ENCODE measurements at places on chromosomes 2 and 18.
A peak's percentile ranks its signal among the peaks of the same experiment; 100 is the strongest.

GRCh38 chr2:156445296-156446220 lies 9.4 kb downstream of the GPD2 start:
- DNase-seq, result no peak

DNA sequence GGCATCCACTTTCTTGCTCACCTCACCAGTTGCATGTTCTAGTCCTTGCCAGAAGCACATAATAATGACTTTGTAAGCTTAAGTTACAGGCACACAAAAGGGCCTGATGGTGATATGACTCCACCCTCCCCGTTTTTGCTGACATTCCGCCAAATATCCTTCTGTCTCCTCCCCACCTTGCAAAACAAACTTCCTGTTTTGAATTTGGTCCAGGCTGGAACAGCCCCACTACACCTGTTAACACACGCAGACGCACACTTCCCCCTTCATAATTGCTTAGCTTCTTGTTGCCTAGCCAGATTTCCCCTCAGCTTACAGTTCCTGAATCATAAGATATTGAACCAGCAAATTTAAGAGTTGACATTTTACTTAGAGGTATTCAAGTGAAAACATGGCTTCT lies at the start of gene MGAT5:
TSS of gene MGAT5 (plus strand) at position 269 of the 400 bp plus-strand sequence. CDS start 332 bp downstream, outside the sequence.
- no peak for DNase-seq

GRCh38 chr18:54762386-54762785 lies 65.9 kb upstream of the RAB27B start:
- no peak for DNase-seq

DNA sequence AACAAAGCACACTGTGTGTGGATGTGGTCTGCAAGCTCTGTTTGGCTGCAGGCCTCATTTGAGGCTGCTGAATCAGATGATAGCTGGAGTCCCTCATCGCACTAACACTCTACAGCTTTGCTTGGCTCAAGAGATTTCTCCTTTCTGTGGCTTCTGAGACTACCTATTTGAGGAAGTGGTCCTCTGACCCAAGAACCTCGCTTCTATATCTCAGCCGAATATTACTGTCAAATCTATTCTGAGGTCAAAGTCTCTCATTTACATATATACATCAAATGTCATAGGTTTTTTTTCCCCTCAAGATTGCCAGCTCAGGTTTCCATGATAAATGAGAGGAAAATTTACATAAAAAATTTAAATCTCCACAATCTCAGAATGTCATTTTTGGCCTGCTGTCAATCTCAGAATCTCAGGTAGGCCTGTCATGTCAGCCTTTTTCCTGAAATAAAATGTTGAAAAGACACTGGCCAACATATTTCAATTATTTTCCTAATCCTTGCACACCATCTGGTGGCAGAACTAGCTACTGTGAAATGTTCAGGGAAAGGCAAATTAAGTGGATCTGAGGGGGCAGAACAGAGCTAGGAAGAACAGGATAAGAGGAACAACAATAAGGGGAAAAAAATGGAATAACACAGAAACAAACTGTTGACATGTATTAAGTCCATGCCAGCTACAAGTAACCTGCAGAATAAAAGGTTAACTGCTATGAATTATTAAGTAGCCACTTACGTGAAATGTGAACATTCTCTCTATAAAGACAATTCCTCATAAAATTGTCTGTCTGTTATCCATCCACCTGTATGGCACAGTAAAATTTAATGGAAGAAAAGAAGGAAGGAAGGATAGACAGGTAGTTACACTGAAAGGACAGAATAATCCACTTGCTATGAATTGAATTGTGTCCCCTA lies 39.3 kb downstream of the AP1S3 start:
- DNase-seq, result peak; percentile 50

- DNase-seq, result peak; percentile 24
Measured at GRCh38 chr2:54977149-54977548, 73.1 kb downstream of the RTN4 start.

GRCh38 chr2:226760412-226761194 lies 39.0 kb downstream of the IRS1 start:
- DNase-seq, result no peak

GRCh38 chr2:120256651-120257000 lies 4.0 kb downstream of the RALB start:
- no peak for DNase-seq

GRCh38 chr2:240392084-240392947 lies 43.1 kb upstream of the GPC1 start:
- DNase-seq, result no peak

- DNase-seq, result no peak
Measured at GRCh38 chr2:8436585-8436984, 245.3 kb upstream of the ID2 start.

DNA sequence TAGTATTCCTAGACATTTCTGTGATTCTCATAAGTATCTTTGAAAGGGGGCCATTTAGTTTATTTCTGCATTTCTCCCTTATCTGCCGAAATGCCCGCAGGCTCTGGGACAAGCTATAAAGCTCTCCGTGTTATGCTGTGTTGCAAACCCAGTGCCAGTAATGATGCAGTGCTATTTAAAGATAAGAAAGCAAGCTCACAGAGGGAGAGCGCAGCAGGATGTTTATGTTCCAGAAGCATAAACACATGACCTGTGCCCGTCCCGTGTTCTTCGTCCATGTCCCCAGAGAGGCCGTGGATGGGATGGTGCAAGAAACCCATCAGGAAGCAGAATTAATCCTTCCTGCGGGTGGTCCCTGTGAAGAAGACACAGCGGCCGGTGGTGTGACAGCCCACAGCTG lies 99.4 kb downstream of the NEDD4L start:
- DNase-seq, result no peak

- DNase-seq, result no peak
Measured at GRCh38 chr18:36303211-36303844, 5.8 kb downstream of the FHOD3 start.

DNA sequence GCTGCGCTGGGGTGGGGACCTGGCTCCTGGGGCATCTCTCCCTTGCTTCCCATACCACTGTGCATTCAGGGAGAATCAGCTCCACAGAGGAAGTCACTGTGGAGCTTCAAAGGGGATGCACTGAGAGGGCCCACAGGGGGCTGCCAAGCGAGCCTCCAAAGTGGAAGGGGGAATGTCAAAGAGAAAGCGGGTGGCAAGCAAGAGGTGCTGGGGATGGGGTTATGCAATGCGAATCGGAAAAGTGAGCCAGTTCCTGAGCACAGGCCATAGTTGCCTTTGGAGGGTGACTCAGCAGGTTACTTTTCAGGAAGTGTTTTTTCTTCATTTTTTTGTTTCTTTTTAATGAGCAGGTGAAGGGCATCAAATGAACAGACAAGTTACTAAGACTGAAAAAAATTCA lies 17.6 kb downstream of the PMAIP1 start:
- DNase-seq, result no peak

GRCh38 chr18:43054815-43055519 lies 60.5 kb downstream of the RIT2 start:
- DNase-seq, result no peak

- no peak for DNase-seq
Measured at GRCh38 chr2:220674033-220674432, 898.1 kb downstream of the EPHA4 start.

GRCh38 chr2:169232551-169233154 lies 129.7 kb downstream of the LRP2 start:
- DNase-seq, result no peak

DNA sequence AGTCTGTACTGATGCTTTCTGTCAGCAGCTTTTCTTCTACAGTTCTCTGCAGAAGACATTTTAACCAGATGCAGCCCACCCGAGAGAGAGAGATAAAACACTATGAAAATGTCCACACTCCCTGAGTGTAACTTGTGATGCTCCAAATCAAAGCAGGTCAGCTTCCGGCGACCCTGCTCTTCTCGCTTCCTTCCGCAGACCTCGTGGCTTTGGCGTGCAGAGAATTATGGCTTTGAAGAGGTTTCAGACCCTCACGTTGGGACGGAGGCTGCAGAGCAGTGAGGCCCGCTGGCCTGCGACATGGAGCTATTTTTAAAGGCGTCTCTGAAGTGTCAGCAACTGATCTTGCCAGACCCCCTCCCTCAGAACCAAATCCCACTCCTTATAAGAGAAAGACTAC lies 41.8 kb downstream of the TMEM163 start:
- no peak for DNase-seq

GRCh38 chr18:2683055-2683454 lies 27.5 kb downstream of the SMCHD1 start:
- no peak for DNase-seq

DNA sequence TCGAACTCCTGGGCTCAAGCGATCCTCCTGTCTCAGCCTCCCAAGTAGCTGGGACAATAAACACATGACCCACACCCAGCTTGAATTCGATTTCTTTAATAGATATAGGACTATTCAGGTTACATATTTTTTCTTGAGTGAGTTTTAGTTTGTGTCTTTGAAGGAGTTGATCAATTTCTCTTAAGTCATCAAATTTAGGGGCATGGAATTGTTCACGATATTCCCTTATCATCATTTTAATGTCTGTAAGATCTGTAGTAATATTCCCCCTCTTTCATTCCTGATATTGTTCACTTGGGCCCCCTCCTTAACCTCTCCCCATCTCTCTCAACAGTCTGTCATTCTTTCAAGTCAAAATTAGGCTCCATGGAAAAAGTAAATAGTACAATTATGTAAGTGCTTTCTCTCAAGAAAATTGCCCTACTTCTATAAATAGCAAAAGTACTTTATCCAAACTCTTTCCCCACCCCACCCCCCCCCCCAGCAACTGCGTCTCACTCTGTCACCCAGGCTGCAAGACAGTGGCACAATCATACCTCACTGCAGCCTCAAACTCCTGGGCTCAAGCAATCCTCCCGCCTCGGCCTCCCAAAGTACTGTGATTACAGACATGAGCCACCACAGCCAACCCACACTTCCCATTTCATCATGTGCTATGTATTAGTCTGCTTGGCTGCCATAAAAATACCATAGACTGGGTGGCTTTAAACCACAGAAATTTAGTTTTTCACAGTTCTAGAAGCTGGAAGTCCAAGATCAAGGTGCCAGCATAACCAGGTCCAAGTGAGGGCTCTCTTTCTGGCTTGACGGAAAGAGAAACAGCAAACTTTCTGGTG lies 20.1 kb downstream of the WDR33 start:
- DNase-seq, result no peak

DNA sequence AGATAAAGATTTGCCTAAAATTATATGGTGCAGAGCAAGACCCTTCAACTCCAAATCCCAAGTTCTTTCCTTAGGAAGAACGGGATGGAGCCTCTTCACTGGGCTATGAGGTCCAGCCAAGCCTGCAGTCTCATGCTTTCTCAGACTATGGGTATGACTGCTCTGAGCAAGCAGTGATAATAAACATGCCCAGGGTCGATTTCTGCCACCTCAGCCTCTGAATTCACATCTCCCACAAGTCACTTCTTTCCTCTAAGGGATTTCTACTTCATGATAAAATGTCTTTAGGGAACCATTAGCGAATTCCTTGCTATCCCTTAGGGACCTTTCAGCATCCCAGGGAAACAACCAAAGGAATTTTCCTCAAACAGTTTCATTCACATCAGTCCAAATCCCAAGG lies 94.8 kb downstream of the GFPT1 start:
- no peak for DNase-seq

GRCh38 chr2:240551288-240551687 lies 6.5 kb downstream of the ANKMY1 start:
- DNase-seq, result no peak

GRCh38 chr18:37483221-37483971 lies 82.2 kb downstream of the CELF4 start:
- no peak for DNase-seq

- no peak for DNase-seq
Measured at GRCh38 chr2:228140934-228141528, 40.5 kb downstream of the SPHKAP start.

DNA sequence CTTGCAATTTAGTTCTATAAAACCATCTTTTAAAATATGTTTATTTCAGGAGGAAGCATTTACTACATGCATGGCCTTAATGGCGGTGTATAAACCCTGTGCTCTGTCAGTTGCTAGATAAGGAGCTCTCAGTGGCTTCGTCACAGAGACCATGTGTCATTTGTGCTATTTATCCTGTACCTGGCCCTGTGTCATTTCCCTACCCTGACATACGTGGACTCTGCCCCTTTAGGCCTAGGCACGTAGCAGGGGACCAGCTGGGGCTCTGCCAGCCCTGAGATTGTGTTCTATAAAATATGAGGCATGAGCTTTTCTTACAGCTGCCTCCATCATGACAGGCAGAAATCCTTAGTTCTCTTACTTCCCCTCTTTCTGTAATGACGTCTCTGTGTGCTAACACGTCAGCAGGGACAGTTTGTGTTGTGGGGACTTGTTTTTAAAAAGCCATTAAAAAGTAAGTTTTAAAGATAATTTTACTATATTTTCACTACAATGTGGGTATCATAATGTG lies 88.0 kb downstream of the ITGB1BP1 start:
- no peak for DNase-seq

DNA sequence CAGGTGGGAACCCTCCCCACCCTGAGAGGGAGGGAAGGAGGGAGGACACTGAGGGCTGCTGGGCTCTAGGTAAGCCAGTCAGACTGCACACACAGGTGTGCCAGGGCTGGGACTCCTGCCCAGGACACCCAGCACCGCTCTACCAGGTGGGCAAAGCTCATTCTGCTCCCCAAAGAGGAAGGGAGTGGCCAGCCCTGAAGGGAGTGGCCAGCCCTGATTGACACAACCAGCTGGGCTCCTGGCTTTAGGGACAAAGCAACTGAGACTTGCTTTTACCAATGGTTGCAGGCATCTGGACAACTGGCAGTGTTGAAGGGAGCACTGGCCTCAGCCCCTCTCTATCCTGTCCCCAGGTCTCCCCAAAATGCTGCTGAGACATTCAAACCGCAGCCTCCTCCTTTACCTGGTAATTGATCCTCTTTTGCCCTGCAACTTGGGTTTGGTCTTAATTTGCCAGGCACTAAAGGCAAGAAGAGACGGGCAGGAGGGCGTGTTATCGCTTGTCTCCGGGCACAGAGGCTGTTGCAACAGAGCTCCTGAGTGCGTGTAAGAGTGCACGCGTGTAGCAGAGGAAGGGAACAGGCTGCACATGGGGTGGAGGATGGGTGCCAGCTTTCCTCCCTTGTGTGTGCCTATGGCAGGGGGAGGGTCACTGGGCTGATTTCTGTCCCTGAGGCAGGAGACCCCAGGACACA lies 14.5 kb upstream of the FOSL2 start:
- DNase-seq, result no peak

DNA sequence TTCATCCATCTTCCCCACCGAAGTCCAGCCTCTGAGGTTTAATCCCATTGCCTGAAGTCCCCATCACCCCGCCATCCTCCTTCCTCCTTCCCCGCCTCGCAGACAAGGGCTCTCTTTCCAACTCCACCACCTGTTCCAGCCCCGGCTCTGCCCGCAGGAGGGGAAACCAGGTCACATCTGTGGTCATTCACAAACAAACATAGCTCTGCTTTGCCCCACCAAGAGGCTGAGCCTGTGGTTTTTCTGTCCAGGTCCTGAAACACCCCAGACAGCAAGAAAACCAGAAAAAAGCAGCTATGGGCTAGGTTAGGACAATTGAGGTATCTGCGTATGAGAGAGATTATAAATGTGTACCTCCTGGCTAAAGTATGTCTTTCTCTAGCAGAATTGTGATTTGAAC lies 144.7 kb downstream of the GLI2 start:
- DNase-seq, result no peak

- DNase-seq, result no peak
Measured at GRCh38 chr2:200443916-200444315, 66.0 kb downstream of the KCTD18 start.

- DNase-seq, result no peak
Measured at GRCh38 chr18:45596036-45596435, 19.2 kb upstream of the SLC14A2 start.

GRCh38 chr2:38740851-38741731 lies 10.1 kb downstream of the SRSF7 start:
- DNase-seq, result no peak
